ENCODE measurements at places on chromosomes 1 and 21.

GRCh38 chr1:220925707-220926106 lies 46.5 kb downstream of the HLX start:
- DNase-seq: no peak

GRCh38 chr1:112386024-112386723 lies 9.8 kb upstream of the CTTNBP2NL start:
- no peak for DNase-seq

DNA sequence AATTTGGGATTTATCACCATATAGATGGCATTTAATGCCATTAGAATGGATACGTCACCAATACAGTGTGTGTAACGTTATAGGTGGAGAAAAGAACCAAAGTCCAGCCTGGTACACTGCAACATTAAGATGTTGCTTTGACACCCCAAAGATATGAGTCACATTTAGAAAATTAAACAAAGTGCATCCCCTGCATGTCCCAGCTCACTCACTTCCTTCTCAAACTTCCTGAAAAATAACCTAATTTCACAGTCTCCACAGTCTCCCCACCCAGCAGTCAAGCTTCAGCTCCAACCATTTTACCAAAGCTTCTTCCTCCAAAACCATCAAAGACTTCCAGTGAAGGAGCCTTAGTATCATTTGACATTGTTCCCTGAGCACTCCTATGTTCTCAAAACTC lies 111.9 kb downstream of the OMA1 start:
- no peak for DNase-seq

DNA sequence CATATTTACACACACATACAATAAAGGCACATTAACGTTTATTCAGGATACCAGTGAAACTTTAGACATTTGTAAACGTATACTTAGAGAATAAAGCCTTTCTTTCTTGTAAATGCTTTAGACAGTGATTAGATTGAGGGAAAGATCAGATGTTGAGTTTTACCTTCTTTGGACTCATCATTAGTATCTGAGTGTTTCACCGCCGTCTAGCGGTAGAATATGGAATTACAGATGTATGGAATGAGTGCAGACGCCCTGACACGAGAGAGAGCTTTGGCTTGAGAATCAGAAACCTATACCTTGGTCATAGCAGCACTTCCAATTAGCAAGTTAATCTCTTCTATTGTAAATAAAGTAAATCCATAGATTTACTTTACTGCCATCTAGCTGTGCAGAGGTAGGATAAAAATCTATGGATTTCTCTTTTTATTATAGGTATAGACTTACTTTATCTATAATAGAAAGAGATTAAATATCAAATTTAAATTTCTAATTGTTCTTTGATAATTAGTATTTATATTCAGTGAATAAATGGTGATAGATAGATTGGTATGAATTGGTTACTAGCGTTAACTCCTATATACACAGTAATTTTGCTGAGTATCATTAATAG lies 12.6 kb downstream of the FLG2 start:
- DNase-seq: no peak

- DNase-seq: no peak
These were observed 88.4 kb downstream of the PROX1 start for GRCh38 chr1:214075999-214076707.

DNA sequence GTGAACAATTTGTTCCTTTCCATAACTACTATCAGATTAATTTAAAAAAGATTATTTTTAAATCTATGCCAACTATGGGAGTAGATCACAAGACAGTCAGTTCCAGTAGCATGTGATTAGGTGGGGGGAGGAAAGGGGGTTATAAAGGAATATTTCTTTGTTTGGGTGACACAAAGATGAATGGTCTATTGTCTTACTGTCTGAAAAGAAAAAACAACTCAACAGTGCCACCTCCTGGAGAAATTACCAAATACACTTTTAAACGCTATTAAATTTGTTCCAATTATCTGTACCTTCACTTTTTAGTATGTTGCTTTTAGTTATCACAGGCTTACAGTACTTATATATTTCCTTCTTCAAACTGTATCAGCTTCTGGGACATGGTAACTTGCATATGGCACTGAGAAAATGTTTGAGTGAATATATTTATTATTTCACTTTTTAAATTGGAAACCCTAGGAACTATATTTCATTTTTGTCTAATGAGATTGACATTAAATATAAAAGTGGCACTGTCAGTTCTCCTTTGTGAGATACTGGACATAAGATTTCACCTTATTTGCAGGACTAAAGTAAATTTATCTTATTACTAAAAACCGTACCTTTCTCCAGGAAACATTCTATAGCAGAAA lies 1.7 kb upstream of the SORT1 start:
- DNase-seq: no peak

DNA sequence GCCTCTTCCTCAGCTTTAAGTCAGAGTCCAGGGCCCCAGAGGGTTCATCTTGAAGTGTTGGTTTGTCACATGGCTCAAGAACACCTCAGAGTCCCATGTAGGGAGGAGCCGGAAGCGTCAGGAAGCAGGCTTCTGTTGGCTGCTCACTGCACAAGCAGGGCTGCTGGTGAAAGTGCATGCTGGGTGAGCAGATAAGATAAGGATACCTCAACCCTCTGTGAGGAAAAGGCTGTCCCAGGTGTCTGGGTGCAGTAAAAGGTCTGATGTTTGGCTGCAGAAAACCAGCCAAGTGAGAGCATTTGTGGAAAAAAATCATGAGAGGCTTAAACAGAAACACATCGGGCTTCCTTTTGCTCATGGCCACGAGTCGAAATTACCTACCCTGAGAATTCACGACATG lies 6.2 kb upstream of the TEX35 start:
- DNase-seq: no peak

- no peak for DNase-seq
These were observed 211.1 kb upstream of the C21orf91 start for GRCh38 chr21:18030248-18030647.

DNA sequence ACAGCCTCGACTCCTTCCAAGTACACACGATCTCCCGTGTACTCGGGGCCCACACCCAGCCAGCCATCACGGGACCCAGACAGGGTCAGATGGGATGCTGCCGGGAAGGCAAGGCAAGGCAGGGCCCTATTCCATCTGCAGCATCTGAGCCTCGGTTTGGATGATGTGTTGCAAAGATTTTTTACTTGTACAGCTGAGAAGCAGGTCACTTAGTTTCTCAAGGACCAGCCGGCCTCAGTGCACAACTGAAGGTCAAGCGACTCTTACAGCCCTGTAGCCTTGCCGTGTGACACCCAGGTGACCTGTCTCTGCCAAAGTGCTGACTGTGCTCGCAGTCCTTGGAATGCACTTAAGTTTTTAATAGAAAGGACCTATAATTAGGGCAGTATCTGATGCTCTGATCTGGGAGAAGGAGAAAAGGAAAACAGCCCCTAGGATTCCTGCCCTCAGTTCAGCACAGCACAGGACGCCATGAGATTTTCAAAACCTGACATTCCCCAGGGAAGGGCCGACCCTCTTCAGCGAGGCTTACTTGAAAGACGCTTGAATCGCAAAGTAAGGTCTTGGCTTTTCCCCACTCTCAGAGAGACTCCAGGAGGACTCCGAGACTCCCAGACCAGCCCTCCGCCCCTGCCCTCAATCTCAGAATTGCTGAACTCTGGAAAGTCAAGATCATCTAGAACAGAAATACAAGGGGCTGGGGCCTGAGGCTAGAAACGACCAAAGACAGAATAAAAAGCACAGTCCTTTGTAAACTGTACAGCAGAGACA lies 1.3 kb downstream of the GPR157 start:
- no peak for DNase-seq

DNA sequence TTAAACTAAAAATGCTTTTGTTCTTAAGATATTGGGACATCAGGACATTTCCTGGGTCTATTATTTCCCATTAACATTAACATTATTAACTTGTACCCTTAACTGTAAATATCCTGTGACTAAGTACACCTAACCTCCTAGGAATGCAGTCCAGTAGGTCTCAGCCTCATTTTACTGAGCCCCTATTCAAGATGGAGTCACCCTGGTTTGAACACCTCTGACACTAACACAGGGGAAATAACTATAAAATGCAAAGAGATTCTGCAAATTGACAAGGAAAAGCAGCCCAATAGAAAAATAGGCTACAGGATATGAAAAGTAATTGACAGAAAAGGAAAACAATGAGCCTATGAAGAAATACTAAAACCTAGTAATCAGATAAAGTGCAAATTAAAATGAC lies 11.6 kb upstream of the NCMAP start:
- DNase-seq: no peak

- DNase-seq: no peak
These were observed 48.7 kb downstream of the SYT6 start for GRCh38 chr1:114104949-114105348.

DNA sequence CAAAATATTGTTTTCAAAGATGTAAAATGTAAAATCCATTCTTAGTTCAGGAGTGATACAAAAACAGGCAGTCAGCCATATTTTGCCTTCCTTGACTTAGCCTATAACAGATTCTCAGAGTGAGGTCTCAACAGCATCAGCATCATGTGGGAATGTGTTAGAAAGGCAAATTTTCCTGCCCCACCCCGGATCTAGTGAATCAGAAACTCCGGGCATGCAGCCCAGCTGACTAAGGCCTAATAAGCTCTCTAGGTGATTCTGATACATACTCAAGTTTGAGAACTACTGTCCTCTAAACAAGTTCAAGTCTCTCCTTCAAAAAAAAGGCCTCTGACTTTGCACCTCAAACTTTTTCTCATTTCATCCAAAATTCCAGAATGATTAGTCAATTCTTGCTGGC lies 46.9 kb upstream of the PRRC2C start:
- no peak for DNase-seq

DNA sequence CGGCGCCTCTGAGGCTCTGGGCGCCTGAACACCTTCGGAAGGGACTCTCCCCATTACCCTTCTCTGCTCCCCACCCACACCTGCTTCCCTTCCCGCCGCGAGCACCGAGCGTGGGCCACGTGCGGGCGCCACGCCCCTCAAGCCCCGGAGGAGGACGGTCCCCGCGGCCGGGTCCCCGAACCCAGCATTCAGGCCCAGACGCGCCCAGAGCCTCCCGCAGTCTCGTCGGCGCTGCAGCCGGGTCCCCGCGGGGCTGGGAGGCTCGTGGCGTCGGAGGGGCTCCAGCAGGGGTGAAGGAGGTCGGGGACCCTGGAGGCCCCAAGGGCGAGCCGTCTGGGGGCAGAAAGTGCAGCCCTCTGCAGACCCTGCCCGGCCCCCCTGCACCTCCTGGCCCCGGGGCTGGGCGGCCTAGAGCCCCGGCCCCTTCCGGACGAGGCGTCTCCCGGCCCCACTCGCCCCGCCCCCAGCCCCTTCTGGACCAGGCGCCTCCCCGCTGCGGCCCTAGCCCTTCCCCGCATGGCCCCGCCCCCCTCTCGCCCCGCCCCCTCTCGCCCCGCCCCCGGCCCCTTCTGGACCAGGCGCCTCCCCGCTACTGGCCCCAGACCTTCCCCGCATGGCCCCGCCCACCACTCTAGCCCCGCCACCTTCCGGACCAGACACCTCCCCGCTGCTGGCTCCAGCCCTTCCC lies 378 bp upstream of the SMIM1 start:
- peak; percentile 87 for DNase-seq

DNA sequence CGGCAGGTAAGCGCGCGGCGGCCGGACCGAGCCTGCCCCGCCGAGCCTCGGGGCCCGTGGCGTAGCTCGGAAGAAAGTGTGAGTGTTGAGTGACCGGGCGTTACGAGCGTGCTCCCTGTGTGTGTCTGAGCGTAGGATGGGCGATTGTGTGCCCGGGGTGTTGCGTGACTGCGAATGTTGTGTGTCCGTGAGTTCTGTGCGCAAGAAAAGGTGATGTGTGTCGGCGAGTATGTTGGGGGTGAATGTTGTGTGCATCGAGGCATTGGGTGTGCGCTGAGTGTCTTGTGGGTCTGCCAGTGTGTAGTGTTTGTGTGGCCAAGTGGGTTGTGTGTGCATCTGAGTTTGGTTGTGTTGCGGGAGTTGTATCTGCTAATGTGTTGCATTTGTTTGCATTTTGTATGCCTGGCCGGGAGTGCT lies 398 bp downstream of the PTPRU start:
- DNase-seq: no peak

GRCh38 chr1:201761178-201761577 lies 67.8 kb upstream of the IPO9 start:
- DNase-seq: no peak

GRCh38 chr1:224380003-224380402 lies 23.3 kb downstream of the CNIH4 start:
- no peak for DNase-seq

DNA sequence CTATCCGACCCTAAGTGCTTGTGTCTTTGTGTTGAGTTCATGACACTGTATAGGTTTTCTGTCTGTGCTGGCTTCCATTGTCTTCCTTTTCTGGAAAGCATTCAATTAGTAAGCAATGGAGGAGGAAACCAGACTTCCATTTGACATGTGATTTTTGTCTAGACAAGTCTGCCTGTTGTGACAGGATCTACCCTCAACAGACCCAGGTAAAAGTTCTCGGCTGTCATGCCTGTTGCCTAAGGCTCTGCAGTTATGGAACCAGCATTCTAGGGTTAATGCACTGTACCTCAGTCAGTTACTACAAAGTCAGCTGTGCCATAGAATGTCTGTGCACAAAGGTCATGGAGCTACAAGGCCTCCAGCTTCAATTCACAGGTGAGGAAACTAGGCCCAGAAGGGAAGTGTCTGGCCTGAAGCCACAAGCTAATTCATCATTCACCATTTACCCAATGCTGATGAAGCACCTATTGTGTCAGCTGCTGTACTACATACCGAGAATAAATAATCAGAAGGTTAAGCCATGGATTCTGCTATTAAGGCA lies 72.3 kb downstream of the PLPP3 start:
- DNase-seq: no peak

DNA sequence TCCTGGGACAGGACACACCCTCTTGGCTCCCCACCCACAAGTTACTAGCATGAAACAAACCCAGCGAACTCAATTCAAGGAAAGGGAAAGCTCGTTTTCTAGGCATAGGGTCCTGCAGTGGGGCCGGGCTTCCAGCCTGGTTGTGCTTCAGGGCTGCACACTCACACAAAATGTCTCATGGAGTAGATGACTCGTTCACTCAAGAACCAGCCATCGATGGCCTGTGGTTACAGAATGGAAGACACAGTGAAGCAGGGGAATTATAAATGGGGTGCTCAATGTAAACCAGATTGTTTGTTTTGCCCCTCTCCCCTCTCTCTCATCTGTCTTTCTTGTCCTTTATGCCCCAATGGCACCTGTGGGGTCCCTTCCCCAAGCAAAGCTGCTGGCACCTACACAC lies 56.0 kb upstream of the COX20 start:
- DNase-seq: no peak

DNA sequence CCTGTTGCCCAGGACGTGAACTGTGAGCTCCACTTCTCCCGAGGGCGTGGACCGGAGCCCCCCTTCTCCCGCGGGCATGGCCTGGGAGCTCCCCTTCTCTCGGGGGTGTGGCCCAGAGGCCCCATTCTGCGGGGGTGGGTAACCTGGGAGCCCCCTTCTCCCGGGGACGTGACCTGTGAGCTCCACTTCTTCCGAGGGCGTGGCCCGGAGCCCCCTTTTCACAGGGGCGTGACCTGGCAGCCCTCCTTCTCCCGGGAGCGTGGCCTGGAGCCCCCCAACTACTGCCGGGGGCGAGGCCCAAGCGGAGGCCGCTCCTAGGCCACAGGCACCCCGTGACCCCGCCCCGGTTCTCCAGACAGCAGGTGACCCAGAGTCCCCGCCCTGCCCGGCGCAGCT lies 320 bp downstream of the C1orf174 start:
- DNase-seq: peak; percentile 13
